Skin of body (tissue), 3 donors: ENCODE measurements at places on chromosomes 3 and 15. TPM values are rescaled to one million over a fixed set of nuclear protein-coding genes. Genes with fewer than 3 reads are reported as not detected.

DNA sequence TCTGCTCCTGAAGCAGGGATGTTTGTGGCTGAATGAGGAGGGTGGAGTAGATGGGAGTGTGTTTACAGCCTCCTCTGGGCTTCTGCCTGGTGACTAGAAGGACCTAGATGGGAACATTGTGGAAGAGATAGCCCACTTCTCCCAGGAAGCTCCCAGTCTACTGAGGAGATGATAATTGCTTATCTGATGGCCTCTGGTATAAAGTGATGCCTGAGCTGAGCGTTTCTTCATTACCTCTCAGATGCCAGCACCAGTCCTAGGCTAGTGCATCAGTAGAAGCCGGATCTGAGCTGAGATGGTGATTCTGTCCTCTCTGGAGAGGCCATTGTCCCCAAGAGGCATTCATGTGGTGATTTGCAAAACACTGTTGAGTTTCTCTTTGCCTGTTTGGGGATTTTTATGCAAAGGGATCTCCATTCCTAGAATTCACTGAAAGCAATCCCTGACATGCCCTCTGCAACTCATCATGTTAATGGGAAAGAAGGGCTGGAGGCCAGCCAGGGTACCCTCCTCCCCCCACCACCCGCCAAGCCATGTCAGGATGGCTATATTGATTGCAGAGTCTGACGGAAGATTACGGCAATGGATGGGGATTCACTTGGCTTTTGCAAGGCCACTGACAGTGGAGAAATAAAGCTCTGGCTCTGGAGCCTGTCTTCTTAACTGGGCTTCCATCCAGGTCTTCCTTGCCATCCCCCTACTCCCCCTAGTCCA, 166.4 kb upstream of the ROPN1 start:
- no peak for DNase-seq

GRCh38 chr3:134794950-134795745, at the start of gene EPHB1:
Gene EPHB1 (plus strand): TSS chr3:134795260.
- DNase-seq, result peak; percentile 90

The MUSTN1 gene
- 9.6 TPM for total RNA-seq

DNA sequence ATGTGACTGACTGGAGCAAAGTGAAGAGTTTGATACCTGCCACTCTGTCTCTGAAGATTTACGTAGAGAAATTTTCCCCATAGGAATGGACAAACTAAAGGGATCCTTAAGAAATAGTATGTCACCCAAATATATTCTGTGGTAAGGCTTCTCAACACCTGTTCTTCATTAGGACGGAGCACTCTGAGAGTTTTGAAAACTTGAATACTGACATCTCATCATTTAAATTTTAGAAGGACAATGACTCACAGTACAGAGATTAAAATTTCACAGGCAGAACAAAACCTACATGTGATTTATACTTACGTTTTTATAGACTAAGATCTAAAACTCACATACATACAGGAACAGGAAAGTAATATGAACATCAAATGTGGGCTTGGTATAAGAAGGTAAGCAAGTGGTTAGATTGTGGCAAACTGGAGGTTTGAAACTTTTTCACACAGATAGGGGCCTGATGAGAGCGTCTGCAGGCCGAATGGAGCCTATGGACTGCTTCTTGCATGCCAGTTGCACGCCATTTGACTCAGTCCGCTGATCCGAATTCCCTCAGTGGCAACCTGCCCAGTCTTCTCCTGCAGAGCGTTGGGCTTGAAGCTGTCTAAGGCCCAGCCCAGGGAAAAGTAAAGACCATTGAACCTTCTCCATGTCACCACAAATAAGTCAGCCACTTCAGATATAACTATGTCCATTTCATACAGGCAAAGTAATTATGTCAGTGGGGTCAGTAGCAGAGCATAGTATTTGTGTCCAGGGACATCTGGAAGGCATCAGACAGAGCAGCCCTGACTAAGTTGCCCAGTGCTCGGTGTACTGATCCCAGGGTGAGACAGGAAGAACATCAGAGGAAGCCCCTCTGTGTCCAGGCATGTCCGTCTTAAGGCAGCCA, 45.7 kb downstream of the ZBTB38 start:
- DNase-seq, result no peak

DNA sequence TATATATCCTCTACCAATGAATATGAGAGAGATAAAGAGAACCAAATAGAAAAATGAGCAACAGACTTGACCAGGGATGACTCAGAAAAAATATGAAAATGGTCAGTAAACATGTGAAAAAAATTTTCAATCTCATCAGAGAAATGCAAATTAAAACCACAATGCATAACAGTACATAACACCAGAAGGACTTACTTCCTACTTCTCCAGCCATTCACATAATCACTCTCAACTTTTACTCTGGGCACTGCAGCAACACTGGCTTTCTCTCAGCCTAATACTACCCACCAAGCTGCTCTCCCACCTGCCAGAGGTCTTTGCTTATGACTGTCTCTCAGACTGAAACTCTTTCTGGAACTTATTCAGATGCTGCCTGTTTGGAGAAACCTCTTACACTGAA, 49.4 kb downstream of the DPH6 start:
- no peak for DNase-seq

The TLNRD1 gene
- 4.5 TPM for total RNA-seq

DNA sequence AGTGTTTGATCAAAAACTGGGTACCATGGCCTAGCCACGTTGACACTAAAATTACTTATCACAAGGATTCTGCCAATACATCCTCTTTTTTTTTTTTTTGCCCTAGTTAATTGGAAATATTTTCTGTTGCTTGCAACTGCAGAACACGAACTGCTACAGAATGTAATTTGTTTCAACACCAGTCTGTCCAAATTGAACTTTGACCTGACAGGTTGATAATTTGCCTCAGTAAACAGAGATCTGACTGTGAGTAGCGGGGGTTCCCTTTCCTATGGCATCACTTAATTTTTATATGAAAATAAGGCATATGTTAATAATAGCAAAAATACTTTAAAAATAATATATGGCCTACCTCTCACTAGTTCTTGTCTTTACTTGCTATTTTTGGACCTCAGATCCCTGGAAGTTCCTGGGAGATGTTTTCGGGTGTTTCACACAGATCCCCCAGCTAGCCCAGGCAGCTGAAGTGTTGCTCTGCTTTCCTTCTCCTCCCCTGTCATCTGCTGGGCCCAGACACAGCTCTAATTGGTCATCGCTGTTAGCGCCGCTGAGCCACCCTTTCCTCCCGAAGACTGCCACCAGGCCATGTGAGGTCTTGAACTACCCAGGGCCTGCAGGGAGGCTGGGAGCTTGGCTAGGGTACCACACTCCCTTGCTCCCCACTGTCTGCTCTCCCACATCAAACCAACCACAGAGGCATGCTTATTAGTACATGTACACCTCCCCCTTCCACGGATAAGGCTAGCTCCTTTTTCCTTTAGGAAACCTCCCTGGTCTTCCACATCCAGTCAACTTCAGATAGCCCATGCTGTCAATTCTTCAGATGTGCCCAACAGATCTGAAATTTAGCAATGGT, 89.8 kb upstream of the RNF7 start:
- DNase-seq, result no peak

The GHSR gene
- total RNA-seq, result not detected

The PLA2G4F gene
- 6.8 TPM for total RNA-seq

- DNase-seq, result no peak
Observed at GRCh38 chr15:55526559-55527036, 18.6 kb upstream of the DNAAF4 start.

The OXTR gene
- 0.59 TPM for total RNA-seq

- DNase-seq, result no peak
Observed at GRCh38 chr3:171813897-171814460, 3.7 kb upstream of the PLD1 start.

DNA sequence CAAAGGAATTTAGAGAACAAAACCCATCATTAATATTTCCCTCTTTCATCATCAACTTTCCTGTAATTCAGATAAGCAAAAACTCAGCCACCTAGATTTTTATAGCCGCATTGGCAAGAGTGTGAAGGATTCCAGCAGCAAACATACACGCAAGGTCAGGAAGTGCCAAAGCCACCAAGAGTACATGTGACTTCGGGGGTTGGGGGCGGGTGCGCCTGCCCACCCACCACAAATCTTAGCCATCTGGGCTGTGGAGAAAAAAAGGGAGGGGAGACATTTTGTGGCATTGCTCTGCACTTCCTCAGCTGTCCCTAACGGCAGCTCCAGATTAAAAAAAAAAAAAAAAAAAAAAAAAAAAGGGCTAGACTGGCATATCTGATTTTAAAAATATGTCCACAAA, 148.4 kb downstream of the TNIK start:
- no peak for DNase-seq
